ENCODE measurements at places on chromosomes 1 and 21.

DNA sequence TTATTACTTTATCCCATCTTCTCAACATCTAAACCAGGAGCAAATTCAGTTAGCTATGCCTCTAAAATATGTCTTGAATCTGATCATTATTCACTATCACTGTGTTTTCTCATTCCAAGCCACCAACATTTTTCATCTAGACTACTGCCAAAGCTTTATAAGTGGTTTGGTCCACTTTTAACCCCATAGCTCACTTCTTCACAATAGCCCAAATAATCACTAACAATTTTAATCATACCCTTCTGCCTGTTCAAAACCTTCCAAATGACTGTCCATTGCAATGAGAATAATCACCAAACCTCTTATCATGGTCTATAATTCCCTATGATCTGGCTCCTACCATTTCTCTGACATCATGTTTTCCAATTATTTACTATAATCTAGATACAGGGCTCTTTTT lies 149.8 kb upstream of the ZNHIT6 start:
- DNase-seq, result no peak

- DNase-seq, result no peak
These were observed 4.4 kb upstream of the C2CD2 start for GRCh38 chr21:41957991-41958766.

GRCh38 chr1:173212952-173213491 lies 5.9 kb upstream of the TNFSF4 start:
- DNase-seq, result no peak

DNA sequence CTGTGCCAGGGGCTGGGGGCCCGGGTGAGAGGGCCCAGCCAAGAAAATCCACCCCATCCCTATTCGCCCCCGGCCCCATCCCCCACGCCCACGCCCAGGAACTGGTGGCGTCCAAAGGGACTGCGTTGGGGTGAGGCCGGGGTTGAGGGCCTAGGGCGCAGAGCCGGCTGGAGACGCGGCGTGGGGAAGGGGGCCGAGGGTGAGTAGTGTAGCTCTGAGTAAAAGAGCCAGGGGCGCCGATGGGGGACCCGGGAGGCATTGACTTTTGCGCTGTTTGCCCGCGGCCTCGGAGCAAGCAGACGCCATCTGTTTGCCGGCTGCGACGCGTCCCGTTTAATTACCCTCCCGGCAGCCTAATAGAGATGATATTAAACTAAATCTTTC lies 3.5 kb upstream of the DMRTA2 start:
- DNase-seq, result no peak

- DNase-seq, result no peak
These were observed 78.4 kb downstream of the HS2ST1 start for GRCh38 chr1:86992861-86993260.

DNA sequence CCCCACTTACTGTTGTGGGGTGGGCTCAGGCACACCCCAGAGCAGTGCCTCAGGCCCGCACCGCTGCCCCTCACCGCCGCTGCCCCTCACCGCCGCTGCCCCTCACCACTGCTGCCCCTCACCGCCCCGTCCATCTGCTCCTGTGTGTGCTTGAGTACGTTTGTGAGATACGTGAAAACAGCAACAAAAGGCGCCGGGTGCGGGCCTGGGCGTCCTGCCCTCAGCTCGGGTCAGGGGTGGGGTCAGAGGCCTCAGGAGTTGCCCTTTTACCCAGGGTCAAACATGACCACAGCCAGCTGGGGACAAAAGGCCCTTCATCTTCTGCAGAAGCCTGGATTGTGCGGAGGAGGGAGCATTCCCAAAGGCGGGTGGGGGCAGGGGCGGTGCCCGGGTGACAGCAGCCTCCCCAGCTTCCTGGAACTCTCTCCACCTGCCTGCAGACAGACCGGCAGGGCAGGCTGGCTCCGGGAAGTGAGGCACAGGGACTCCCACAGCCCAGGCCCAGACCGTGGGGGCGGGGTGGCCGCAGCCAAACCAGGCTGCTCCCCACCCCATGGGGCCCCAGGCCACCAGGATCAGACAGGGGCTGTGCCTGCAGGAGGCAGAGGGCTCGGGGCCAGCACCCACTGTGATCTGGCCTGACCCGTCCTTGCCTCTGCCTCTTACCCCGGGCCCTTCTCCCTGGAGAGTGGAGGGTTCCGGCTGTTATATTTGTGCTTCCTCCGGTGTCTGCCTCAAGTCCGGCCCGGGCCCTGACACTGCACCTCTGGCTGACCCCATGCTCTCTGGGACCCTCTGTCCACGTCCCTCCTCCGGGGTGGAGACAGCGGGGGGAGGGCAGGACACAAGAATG lies 2.3 kb upstream of the VWA1 start:
- no peak for DNase-seq

DNA sequence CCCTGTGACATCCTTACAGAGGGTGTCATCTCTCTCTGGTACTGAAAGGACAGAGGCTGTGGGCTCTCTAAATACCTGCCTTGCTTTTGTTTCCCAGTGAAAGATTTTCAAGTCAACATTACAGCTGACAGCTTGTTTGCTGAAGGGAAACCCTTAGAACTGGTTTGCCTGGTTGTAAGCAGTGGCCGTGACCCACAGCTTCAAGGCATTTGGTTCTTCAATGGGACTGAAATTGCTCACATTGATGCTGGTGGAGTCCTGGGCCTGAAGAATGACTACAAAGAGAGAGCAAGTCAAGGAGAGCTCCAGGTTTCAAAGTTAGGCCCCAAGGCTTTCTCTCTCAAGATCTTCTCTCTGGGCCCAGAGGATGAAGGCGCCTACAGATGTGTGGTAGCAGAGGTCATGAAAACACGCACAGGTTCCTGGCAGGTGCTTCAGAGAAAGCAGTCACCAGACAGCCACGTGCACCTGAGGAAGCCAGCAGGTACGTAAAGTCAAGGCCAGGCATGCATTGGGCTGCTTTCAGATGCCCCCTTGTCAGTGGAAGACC lies 11.8 kb downstream of the CD101 start:
- DNase-seq, result no peak

DNA sequence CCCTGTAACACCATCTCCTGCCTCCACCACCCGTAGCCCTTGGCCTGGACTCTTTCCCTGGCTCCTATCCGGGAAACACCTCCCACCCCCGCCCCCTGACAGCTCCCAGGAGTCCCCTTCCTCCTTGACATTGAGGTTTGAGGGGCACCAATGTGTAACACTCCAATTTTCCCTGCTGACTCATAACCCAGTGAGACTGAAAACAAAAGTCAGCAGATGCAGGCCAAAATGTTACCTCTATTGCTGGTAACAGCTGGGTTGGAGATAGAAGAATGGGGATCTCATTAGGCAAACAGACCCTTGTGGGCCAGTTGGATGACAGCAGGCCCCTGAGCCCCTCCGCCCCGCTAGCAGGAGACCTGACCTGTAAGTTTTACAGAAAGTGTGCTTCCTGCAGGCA lies 237.2 kb downstream of the KAZN start:
- no peak for DNase-seq

DNA sequence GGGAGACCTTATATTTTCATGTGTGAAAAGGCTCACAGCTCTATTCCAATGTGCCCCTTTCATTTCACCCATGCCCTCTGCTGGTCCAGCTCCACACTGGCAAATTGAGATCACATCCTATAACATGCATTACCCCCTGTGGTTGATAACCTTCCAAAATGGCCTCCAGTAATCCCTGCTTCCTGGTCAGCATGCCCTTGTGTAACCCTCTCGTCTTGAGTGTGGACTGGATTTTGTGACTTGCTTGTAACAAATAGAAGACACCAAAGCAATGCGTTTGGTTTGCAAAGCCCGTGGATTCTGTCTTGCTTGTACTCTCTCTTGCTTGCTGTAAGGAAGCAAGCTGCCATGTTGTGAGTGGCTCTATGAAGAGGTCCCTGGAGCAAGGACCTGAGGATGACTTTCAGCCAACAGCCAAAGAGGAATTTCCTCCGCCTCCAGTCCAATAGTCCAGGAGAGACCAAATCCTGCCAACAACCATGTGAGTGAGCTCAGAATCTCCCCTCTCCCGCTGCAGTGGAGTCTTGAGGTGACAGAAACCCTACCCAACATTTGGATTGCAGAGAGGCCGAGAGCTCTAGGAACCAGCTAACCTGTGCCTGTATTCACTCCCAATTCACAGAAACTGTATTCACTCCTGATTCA lies 17.4 kb downstream of the KCNA10 start:
- DNase-seq, result no peak

- DNase-seq, result no peak
These were observed 15.8 kb downstream of the ATG4C start for GRCh38 chr1:62799688-62800087.
